ENCODE measurements at places on chromosomes 1 and 21. TPM values are rescaled to one million over a fixed set of nuclear protein-coding genes. Genes with fewer than 3 reads are reported as not detected.

Gene OR2AK2
- not detected for total RNA-seq

GRCh38 chr1:244336232-244336899 is 115.3 kb downstream of the ADSS2 start:
- H3K4me1 ChIP-seq, result peaks cover 9% of the 10 kb centered on the region
- no peaks in the 10 kb centered on the region for H3K36me3 ChIP-seq
- no peak for DNase-seq
- H3K4me3 ChIP-seq, result no peak overlapping the region

Gene OR2L2
- not detected for total RNA-seq

Gene CENPF
- total RNA-seq, result 70.6 TPM

Gene FCN3
- not detected for total RNA-seq

Gene PPIAL4G
- 0.07 TPM for total RNA-seq

Gene KPRP
- not detected for total RNA-seq

Gene GBP7
- total RNA-seq, result 0.11 TPM

DNA sequence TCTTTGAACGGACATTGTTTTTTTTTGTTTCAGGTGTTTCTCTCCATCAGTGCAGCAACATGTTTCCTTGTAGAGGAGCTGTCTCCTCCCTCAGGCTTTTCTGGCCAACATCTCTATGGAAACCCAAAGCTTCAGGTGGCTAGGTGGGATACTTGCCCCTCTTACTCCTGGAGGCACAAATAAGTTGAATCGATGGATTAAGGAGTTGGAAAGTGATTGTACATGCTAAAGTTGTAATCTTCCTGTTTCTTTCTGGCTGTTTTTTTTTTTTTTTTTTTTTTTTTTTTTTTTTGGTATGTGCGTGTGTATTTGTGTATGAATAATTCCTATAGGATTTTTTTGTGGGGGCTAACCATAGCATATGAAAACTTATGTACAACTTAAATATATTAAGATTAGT is 10.6 kb downstream of the USP25 start:
- peaks cover 21% of the 10 kb centered on the region for H3K36me3 ChIP-seq
- no peaks in the 10 kb centered on the region for H3K27me3 ChIP-seq
- no peak overlapping the region for H3K4me3 ChIP-seq
- H3K27ac ChIP-seq, result peak overlapping the region; percentile 32
- no peak for DNase-seq
- H3K4me1 ChIP-seq, result peaks cover 73% of the 10 kb centered on the region

DNA sequence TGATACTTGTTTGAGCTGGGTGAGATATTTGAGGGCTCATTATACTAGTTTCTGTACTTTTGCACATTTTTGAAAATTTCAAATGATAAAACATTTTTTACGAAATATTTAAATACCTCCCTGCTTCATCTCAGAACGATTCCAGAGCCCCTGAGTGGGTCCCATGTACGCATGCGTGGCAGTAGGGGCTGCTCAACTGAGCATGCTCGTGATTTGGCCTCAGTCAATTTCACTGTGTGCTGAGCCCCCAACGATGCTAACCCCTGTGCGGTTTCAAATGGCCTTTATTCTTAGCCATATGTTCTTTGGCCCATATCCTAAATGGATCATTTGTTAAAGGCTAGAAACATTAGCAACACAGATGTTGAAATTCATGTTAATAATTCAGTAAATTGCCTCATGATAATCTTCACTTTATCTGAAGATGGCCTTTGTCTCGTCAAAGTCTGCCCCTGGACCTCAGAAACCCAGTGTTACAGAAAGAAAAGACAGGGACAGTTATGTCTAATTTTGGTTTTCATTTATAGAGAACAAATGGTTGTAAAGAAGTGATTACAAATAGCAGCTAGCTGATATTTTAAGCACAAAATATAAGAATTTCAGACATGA is 108.2 kb downstream of the MRPS6 start:
- H3K4me1 ChIP-seq, result no peaks in the 10 kb centered on the region
- DNase-seq, result no peak
- H3K36me3 ChIP-seq, result no peaks in the 10 kb centered on the region
- H3K27me3 ChIP-seq, result no peaks in the 10 kb centered on the region
- H3K4me3 ChIP-seq, result no peak overlapping the region
- no peak overlapping the region for H3K27ac ChIP-seq

Gene MEX3A
- 0.83 TPM for total RNA-seq

Gene ZNF692
- 80.8 TPM for total RNA-seq

DNA sequence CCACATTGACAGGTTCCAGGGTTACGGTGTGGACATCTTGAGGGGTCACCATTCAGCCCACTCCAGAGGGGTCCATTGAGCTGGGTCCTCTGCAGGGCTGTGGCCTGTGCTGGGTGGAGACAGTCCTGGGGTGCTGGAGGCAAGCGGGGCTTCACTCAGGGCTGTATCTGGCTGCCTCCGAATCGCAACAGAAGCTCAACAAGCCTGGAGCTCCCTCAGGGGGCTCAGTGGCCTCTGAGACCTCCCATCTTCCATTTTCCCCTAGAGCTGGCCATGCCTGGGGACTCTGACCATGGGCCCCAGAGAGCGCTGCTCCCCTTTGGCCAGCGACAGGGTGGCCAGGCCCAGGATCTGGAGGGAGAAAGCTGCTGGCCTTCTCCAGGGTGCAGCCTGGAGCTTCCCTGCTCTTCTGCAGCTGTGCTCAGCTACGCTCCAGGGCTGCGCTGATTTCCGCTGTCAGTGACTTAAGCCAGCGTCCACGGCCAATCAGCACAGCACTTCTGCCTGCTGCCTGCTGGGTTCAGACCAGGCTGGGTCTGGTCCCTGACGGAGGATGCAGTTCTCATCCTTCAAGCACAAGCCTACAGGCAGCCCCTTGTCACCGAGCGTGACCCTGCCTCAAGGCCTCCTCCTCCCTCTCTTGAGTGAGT is 45.0 kb upstream of the ADARB1 start:
- H3K27me3 ChIP-seq, result peaks cover 5% of the 10 kb centered on the region
- H3K27ac ChIP-seq, result no peak overlapping the region
- no peaks in the 10 kb centered on the region for H3K4me1 ChIP-seq
- no peak for DNase-seq

DNA sequence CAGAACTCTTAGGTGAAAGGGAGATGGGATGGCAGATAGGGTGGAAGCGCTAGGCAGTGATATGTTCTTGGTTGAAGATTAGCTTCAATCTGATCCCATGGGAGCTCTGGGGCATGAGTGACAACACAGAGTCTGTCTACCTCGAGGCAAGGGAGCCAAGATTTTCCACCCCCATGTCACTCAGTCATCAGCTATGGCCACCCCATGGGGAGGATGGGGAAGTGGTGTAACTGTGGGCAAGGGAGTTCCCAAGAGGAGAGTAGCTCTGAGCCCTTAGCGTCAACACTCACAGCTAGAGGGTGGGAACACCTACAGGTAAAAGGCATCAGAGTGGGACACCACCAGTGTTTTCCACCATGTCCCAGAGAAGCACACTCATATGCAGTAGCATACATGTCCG is 30.3 kb upstream of the C1QA start:
- peaks cover 25% of the 10 kb centered on the region for H3K27me3 ChIP-seq
- no peak overlapping the region for H3K4me3 ChIP-seq
- H3K36me3 ChIP-seq, result no peaks in the 10 kb centered on the region
- no peak overlapping the region for H3K27ac ChIP-seq
- H3K4me1 ChIP-seq, result no peaks in the 10 kb centered on the region

Gene SMYD3
- 22.6 TPM for total RNA-seq

Gene CFAP107
- not detected for total RNA-seq

- no peak overlapping the region for H3K4me3 ChIP-seq
- H3K4me1 ChIP-seq, result peaks cover 3% of the 10 kb centered on the region
- DNase-seq, result no peak
- peaks cover 12% of the 10 kb centered on the region for H3K27me3 ChIP-seq
- H3K27ac ChIP-seq, result no peak overlapping the region
Measured at GRCh38 chr1:13832536-13832935, 132.5 kb downstream of the PRDM2 start.

- no peak overlapping the region for H3K27ac ChIP-seq
- H3K36me3 ChIP-seq, result no peaks in the 10 kb centered on the region
- peaks cover 5% of the 10 kb centered on the region for H3K27me3 ChIP-seq
- DNase-seq, result no peak
Measured at GRCh38 chr1:30410153-30410851, 313.1 kb downstream of the MATN1 start.

Gene UBE2Q1
- 71.2 TPM for total RNA-seq

Gene C1orf94
- not detected for total RNA-seq

DNA sequence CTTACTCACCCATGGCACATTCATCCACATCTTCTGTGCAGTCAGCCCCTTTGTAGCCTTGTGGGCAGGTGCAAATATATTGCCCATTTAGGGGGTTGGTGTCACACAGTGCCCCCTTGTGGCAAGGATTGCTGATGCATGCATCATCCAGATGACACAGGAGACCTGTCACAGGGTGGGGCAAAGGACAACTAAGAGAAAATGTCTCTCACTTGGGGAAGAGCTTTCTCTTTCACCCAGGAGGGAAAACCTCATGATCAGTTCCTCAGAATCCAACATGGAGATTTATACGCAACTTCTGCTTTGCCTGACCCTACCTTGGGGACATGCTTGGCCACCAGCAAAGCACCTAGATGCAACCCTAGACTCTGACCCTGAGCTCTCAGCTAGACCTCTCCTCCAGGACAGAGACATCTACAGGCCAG is 71.8 kb upstream of the ADAM30 start:
- H3K36me3 ChIP-seq, result peaks cover 21% of the 10 kb centered on the region
- H3K4me3 ChIP-seq, result no peak overlapping the region
- peaks cover 4% of the 10 kb centered on the region for H3K4me1 ChIP-seq
- peak; percentile 90 for DNase-seq

DNA sequence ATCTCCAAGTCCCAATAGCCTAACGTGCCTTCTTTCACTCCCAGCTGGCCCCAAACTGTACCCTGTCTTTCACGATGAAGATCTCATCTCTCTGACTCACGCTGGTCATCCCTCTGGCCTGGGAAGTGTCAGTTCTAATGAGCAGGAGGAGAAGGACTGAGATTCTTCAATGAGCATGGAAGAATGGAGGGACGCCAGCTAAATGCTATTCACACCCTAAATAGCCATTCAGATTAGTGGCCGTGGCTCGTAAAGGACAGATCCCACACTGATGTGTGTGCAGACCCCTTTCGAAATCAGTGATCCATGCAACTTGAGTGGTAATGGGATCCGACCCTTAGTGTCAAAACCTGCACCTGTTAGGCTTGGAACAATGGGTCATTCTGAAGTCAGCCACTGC is 75.9 kb upstream of the SMYD2 start:
- H3K27me3 ChIP-seq, result peaks cover 11% of the 10 kb centered on the region
- H3K36me3 ChIP-seq, result no peaks in the 10 kb centered on the region
- DNase-seq, result no peak
- H3K4me1 ChIP-seq, result no peaks in the 10 kb centered on the region
- H3K27ac ChIP-seq, result no peak overlapping the region

Gene HSD3B1
- total RNA-seq, result not detected

Data from activated CD8-positive, alpha-beta T cell treated with anti-CD3 and anti-CD28 coated beads for 36 hours (primary cell).